ENCODE measurements at places on chromosomes 3 and 15.

- DNase-seq = no peak
Observed at GRCh38 chr3:187066228-187066995, 72.9 kb downstream of the RPL39L start.

GRCh38 chr15:91192690-91193377 is 92.8 kb downstream of the SV2B start:
- no peak for DNase-seq

DNA sequence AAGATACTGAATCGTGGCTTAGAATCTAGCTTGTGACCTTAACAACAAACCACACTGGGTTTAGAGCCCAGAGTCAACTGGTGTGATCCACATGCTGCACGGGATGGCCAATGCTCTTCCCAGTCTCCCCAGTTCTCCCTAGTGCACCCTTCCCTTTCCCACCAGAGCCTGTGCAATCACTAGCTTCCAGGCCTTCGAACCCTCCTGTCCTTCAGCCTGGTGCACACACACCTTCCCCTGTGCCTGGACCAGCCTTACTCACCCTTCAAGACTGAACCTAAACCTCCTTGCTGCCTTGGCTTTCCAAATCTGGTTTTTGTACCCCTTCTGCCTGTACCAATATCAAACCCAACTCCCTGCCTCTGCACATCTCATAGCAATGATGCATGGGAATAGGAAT is 43.8 kb downstream of the WNT5A start:
- DNase-seq = no peak

DNA sequence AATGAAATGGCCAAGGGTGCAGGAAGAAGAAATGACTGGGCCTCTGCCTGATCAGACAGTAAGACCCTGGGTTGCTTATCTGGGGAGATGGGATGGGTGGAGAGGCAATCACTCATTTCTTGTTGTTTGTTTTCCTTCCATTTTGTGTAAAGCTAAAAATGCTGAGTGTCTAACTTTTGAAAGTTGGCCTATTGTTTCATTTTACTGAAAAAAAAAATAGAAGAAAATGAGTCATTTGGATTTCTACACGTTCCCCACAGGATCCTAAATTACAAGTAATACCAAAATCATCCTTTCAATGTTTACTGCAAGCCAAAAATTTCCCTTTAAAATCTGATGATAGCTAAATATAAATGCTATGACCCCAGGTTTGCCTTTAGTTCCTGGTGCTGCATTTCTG is 30.6 kb downstream of the PTX3 start:
- no peak for DNase-seq

- DNase-seq = no peak
Observed at GRCh38 chr15:70479056-70479455, 284.3 kb downstream of the UACA start.

- no peak for DNase-seq
Observed at GRCh38 chr15:53627279-53627678, 132.2 kb downstream of the WDR72 start.

DNA sequence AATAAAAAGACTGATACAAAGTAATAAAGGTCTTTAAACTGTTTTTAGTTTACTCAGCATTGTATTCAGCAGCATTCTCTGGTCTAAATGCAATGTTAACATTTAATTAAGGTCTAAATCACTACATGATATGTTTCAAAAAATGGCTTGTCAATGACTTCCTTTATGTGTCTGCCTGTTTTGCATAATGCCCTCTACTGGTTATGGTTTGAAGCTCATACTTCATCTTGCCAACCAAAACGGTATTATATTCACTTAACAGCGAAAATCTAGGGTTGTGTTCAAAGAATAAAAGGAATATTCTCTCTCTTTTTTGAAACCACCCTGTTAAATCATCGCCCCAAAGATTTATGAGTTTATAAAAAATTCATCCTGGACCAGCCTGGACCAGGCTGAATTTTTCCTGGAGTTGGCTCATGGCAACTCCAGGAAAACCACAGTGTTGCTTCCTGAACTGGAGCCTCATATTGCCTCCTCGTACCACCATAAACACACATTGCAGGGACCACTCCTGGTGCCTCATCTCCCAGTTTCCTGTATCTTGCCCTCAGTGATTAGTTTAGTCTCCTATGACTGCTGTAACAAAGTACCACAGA is 6.7 kb upstream of the NCEH1 start:
- DNase-seq = no peak

DNA sequence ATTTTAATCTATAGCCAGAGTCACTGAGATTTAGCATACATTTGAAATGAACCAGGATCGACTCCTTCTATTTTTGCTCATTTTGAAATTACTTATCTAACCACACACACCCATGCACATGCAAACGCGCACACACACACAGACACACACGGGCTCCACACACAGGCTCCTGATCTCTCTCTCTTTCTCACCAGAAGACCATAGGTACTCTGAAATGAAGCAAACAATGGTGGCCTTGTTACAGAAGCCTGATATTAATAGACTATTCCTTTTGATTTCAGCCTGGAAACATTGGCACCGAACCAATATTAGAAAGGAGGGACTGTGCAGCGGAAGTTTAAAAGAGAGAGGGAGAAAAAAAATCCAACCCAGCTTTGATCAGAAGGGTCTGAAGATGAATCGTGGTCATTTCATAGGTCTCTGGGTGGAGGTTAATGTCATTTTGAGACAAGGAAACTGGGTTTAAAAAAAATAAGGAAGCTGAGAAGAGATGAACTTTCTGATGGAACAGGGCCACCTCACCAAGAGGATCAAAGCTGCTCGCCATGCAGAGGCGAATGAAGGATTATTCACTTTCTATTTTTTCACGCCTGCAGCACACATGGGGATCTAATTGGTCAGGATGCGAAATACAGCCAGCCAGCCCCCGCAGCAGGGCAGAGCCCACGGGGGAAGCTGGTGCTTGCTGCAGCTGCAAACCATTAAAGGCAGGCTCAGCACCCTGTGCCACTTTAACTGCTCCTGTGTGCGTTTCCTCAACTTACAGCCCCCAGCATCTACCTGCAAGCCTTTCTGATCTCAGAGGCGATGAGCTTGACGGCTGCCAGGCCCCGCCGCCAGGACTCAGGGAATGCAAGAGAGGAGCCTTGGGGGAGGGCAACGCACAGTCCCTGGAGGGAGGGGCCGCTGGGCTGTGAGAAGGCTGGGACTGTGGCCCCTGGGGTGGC is 88.8 kb downstream of the HES1 start:
- DNase-seq = no peak

DNA sequence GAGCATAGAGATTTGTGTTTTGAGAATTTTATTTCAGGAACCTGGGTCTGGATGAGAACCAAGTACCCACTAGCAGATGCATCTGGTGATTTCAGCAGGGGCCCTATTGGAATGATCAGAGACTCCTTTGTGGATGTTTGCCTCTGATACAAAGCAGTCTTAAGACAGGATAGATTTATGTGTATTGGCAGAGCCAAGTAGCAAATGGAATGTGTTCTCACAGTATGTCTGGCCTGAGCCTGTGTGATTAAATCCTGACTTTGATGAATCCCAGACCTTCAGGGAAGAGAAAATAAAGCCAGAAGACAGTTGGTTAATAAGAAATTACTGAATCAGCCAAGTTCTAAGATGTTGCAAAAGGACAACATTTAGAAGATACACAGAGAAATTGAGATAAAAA is 755.5 kb upstream of the SEMA6D start:
- DNase-seq = no peak

- DNase-seq = no peak
Observed at GRCh38 chr3:138078901-138079344, 36.5 kb downstream of the DZIP1L start.

- DNase-seq = no peak
Observed at GRCh38 chr15:83899670-83900069, 245.7 kb downstream of the ADAMTSL3 start.

DNA sequence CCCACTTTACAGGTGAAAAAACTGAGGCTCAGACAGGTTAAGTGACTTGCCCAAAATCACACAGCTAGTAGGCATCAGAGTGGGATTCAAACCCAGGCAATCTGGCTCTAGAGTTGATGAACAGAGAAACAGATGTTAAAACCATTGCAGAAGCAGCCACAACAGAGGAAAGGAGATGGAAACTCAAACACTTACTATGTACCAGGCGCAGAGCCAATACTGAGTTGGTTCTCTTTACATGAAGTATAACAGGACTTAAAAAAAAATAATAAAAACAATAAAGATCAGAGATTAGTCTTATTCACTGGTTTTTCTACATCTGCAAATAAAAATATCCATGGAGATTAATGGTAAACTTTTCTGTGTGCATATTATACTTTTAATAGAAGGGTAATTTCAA is 84.9 kb upstream of the SPATA12 start:
- DNase-seq = no peak

GRCh38 chr3:119120480-119120879 is 25.5 kb upstream of the TEX55 start:
- no peak for DNase-seq

DNA sequence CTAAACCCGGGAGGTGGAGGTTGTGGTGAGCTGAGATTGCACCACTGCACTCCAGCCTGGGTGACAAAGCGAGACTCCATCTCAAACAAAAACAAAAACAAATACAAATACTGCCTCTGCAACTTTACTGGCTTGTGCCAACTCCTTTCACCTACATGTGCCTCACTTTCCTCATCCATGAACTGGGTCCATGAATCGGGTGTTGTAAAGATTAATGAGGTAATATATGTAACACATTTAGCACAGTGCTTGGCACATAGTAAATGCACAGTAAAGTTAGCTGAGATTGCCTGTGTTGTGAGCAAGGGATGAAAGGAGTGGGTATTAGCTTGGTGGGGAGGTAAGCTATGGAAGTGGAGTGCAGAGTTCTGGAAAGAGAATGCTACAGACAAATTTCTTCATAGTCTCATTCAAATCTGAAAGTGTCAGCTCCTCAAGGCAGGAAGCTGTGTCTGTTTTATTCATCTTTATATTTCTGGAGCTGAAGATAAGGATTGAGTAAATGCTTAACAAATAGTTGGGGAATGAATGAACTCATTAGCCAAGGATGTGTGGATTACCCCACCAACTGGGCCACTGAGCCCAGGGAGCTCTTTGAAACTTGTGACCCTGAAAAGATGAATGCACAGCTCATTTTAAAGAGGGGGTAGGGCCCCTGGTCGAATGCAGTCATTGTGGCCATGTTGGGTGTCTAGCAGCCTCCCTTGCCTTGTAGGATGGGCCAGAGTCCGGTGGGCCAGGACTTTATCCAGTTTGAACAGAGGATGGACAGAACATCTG is 7.7 kb upstream of the CDCP1 start:
- DNase-seq = no peak

DNA sequence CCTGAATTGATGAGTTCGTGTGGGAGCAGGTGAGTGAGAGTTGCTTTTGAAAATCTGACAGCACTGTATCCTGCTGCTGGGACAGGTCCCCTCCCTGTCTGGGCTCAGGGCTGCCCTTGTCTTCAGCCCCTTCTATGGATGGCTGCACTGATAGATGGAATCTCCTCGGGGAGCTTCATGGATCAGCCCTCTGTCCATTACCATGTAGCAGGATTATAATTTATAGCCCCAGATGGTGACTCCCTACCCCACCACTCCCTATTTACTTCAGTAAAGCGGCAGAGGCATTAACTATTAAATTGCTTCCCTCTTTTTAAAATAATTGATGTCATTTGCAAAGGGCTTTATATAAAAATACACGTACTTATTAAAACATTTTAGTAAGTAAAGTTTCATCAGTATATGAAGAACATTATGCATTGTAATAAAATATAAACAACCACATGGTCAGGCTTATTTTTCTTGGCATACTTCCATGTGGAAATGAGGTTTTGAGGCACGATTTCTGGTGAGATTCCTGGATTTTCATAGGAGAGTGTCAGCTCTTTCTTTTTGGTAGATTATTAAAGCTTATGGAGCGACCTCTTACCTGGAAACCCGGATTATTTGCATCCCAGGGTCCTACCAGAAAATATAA is 38.5 kb downstream of the MAP3K13 start:
- no peak for DNase-seq

- DNase-seq = no peak
Observed at GRCh38 chr15:99645951-99646350, 80.2 kb downstream of the MEF2A start.

- DNase-seq = no peak
Observed at GRCh38 chr15:101359365-101359947, 64.4 kb upstream of the SNRPA1 start.

GRCh38 chr3:66139415-66139814 is 81.4 kb upstream of the SLC25A26 start:
- no peak for DNase-seq

Data from stimulated activated CD4-positive, alpha-beta T cell treated with anti-CD3 and anti-CD28 coated beads, Interleukin-12 subunit alpha, Interleukin-12 subunit beta, amount 100 ng/mL, for 24 hours (primary cell).